ENCODE measurements at places on chromosomes 3 and 15.

- no peak for DNase-seq
Measured at GRCh38 chr3:32607522-32607921, 36.9 kb upstream of the DYNC1LI1 start.

- no peak for DNase-seq
Measured at GRCh38 chr3:86951322-86951721, 39.6 kb downstream of the VGLL3 start.

- no peak for DNase-seq
Measured at GRCh38 chr15:62428851-62429598, 263.9 kb upstream of the C2CD4B start.

- DNase-seq = no peak
Measured at GRCh38 chr3:43298292-43298691, 12.0 kb downstream of the SNRK start.

DNA sequence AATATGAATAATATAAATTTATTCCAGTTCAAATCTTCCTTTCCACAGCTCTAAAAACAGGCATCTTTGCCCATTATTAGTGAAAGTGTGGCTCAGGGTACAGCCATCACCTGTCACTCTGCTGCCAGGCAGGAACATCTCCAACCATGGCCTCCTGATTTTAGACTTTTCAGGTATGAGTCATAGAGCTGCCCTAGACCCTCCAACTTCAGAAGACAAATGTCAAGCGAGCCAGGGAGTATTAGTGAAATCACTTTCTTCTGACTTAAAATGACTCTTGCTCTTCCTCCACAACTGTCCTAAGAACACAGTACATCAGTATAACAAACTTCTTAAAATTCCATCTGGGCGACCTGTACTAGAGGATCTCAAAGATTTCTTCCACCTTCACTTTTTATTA, 78.1 kb upstream of the AKAP13 start:
- no peak for DNase-seq

DNA sequence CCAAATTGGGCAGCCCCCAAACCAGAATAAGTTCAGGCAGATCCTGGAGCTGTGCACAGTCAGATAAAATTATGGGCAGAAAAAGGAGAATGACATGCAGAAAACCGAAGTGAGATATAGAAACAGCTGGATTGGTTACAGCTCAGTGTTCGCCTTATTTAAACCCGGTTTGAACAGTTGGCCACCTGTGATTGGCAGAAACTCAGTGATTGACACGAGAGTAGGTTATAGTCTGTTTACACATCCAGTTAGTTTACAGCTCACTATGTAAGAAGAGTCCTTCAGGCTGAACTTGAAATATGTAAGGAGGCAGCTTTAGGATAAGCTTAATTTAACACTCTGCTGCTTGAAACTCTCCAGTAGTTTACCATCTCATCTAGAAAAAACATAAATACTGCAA, 271.6 kb upstream of the ARRDC4 start:
- DNase-seq = no peak

DNA sequence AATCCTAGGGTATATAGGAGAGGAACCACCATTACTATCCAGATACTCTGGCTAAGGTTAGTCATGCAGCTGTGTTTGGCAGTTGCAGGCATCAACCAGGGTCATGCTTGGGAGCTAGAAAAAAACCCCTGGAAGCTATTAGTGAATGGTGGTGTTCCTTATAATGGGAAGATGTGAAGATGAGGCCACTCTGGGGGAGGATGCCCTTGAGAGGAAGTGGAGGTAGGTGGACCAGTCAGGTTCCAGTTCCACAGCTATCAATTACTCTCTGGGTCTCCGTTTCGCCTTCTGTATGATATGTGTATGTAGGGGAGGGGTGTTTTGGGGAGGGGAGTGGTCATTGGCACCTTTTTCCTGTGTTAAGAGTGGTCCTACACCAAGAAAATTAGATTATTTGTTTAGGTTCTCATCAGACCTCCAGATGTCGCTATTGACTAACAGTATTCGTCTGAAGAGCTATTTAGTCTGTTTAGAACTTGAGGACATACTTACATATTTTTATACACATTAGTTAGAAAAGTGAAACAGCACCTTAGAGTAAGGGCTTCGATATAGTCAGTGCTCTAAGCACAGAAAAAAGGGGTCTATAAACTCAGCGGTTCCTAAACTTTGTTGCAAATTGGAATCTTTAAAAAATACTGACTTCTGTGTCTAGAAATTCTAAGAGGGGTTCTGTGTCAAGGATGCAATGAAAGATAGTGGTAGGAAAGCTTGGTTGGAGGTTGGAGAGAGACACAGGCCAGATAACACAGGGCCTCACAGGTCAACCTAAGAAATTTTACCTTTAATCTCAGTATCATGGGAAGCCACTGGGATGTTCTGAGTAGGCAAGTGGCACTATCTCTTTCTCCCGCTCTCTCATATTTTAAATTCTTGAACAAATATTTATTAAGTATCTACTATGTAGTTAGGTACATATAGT, 9.1 kb upstream of the HPS3 start:
- DNase-seq = no peak

DNA sequence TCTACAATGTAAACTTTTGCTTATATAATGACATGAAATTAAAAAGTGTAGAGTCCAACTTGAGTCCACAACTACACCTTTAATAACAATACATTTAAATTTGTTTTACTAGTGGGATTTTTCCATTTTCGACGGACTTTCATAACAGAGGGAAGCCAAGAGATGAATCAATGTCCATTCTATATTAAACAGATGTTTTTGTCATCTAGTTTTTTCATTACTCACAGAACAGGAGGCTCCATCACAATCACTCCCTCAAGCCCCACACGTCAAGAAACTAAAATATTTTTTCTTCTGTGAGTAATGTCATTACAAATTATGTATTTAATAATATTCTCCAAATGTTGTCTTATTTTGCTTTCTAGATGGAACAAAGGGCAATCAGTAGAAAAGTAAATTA, 932.9 kb downstream of the ROBO1 start:
- DNase-seq = no peak

- DNase-seq = peak; percentile 17
Measured at GRCh38 chr15:57563416-57563815, 28.3 kb upstream of the MYZAP start.

DNA sequence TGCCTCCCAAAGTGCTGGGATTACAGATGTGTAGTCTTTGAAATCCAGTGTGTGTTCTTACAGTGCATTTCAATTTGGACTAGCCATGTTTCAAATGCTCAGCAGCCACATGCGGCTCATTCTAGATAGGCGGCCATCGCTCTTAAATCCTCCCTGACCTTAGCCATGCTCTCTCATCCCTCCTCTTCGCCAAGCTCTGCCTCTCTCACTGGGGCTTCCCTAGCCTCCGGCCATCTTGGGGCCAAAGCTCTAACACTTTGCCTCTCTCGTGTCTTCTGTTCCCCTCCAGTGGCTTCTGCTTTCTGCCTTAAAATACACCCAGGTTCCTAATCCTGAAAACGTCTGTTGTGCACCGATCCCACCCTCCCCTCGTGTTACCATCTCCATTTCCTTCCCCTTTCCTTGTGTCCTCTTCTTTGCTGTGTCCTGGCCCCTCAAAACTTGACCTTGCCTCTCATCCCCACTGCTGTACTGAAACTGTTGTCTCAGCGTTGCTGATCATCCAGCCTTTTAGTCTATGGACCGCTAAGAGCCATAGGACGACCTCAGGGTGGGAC, 1.4 kb upstream of the GHRL start:
- peak; percentile 76 for DNase-seq

GRCh38 chr3:13507247-13507569, 27.1 kb downstream of the HDAC11 start:
- DNase-seq = no peak

- DNase-seq = no peak
Measured at GRCh38 chr3:109356442-109357155, 19.3 kb upstream of the DPPA4 start.

DNA sequence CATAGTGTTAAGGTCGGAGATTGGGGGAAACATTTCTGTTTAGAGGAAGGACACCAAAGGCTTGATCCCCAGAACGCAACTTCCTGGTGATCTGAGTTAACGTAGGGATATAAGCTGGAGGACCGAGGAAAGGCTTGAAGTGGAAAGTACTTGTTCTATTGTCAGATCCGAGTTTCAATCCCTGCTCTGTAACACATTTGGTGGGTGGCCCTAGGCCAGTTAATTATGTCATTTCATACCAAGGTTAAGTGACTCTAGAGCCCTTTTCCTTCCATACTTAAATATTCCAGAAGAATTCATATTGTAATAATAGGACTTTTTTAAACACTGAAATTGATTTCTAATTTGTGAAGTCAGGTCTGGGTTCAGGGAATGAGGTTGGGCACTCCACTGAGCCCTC, 80.9 kb downstream of the RPLP1 start:
- no peak for DNase-seq

DNA sequence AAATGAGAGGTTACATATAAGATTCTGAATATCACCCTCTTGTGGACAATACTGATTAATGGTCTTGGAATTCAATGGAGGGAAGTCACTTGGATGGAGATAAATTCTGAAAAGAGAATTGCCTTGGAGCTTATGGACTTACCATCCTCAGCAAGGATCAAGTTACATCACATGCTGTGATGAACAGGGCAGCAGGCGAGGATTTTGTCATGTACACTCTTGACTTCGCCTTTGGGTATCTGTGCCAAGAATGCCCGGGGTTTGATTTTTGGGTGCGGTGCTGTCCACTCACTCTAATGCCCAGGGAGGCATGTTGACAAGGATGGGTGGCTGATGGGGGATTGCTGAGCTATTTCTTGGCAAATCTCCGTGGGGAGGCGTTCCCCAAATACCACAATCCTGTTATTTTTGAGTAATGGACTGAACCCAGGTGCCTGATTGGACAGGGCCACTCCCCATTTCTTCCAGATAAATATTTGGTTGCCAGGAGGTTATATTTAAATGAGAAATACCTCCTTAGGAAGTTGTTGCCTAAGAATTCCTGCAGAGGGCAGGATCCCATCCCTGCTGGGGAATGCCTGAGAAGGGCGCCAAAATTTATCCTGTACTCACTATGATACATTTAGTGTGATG, 96.3 kb downstream of the TPRG1 start:
- no peak for DNase-seq
